ENCODE measurements at places on chromosomes 6 and 20. TPM values are rescaled to one million over a fixed set of nuclear protein-coding genes. Genes with fewer than 3 reads are reported as not detected.
A peak's percentile ranks its signal among the peaks of the same experiment; 100 is the strongest.

GRCh38 chr20:58010186-58010585 lies 218.3 kb downstream of the ANKRD60 start:
- no peak for DNase-seq

The SCRT2 gene
- not detected for polyA plus RNA-seq

DNA sequence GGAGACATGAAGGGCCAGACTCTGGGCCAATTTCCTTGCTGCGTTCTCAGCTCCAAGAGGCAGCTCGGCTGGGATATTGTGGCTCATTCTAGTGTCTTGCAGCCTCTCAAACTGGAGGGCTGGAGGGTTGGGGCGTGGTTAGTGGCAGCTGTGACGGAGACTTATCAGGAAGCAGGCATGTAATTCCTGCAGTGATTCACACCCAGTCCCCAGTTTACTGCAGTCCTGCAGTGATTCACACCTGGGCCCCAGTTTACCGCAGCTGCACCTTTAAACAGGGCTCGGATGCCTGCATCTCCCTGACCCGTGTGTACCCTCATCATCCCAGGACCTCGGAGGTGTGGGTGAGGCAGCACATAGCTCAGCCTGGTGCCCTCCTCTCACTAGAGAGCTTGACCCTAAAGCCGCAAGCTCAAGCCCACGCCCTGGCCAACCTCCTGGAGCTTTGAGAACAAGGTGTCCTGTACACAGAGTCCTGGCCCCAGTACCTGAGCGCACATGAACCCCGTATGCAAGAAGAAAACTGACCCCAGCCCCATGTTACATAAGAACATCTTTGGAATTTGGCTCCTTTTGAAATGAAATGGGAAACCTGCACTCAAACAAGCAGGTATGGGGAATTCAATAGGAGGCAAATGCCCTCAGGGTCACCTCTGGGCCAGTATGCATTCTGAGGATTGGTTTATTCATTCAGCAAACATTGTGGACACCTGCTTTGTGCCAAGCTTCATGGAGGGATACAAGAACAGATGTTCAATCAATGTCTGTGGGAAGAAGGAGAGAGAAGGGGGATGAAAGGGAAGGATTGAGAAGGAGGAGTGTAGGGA lies 55.3 kb upstream of the FAM83D start:
- DNase-seq = no peak

DNA sequence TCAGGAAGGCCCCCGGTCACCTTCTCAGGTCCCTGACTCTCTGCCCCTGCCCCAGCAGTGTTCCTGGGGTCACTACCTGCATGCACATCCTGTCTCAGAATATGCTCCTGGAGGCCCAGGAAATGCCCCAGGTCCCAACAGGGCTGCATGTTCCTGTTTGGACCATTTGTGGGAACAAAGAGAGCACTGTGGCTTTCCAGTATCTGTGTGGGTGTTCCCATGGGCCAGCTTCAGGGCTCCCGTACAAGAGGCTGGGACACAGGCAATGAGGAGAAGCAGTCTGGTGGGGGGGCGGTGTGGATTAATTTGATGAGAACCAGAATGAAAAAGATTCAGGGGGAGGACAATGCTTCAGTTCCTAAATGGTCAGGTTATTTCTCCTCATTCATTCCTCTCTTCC lies 61.5 kb upstream of the GGTLC1 start:
- no peak for DNase-seq

The AFG1L gene
- polyA plus RNA-seq = 3.2 TPM

DNA sequence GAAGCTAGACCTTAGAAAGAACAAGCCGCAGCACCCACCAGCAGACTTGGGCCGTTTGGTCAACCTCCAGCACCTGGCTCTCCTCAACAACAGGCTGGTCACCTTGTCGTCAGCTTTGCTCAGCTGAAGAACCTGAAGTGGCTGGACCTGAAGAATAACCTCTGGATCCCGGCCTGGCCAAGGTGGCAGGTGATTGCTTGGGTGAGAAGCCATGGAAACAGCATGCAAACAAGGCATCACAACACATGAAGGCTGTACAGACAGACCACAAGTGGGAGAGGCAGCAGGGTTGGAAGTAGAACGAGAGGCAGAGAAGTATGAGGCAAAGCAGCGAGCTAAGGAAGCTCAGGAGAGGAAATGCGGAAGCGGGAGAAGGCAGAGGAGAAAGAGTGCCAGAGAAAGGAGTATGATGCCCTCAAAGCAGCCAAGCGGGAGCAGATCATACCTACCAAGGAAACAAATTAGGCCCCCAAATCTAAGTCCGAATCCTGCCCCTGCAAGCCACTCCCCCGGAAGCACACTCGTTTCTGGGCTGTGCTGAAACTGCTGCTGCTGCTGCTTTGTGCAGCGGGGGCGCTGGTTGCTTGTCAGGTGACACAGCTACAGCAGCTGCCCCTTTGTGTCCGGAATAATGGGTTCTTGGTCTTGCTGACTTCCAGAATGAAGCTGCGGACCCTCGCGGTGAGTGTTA lies 121.6 kb upstream of the LGSN start:
- no peak for DNase-seq

DNA sequence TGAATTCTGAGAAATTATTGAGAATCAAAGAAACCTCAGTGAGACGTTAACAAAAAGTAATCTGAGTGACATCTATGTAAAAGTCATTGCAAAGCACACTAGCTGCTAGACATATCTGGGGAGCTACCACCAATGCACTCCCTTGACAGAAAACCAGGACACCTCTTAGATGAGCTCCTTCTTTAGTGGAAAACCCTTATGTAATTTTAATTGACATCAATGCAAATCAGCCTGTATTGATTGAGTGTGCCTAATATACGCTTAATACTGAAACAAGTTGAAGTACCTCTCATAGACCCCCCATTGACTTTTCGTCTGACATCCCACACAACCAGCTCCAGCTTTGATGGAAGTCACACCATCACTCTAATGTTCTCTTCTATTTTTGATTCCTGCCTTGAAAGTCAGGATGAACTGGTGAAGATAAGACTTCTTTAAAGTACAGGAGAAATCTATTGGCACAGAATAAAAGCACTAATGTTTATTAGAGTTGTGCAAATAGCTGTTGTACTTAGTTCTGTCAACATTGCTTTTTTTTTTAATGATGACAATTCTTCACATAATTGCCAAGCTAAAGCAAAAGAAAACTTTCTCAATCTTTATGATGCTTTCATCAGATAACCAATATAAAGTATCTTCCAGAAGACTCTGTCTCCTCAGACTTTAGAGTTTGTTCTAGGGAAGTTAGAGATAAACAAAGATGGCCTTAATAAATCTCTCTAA lies 98.0 kb upstream of the FAM8A1 start:
- no peak for DNase-seq

DNA sequence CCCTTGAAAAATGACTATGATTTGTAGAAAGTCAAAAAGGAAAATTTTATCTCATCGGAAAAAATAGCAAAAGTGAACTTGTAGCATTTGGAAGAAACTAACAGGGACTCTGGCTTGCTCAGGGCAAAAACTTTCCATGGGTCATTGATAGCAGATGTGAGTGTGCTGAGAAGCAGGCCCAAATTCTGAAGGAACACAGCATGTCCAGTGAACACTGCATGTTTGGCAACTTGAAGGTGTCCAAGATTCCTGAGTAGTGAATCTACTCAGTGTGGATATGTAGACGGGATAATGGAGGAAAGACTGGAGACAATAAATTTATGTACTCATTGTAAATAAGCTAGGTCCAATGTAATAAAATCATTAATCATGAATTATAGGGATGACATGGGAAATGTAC lies 8.2 kb downstream of the SLC17A2 start:
- no peak for DNase-seq

DNA sequence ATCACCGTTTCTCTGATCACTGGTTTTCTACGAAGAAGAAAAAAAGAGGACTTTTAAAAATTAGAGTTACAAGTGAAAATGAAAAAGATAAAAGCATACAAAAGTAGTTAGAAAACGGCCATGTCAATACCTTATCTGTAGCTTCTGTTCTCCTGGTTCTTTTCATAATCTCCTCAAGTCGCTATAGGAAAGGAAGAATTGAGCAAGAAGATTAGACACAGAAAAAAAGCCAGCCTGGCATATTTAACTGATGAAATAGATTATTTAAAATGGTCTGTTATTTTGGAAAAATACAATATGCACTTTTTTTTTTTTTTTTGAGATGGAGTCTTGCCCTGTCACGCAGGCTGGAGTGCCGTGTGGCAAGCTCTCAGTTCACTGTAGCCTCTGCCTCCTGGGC lies 70.2 kb upstream of the BCLAF1 start:
- no peak for DNase-seq

- DNase-seq = peak; percentile 54
Measured at GRCh38 chr6:36752187-36752885, 54.7 kb downstream of the RAB44 start.

The ALDH5A1 gene
- 2.5 TPM for polyA plus RNA-seq

The SIRPB1 gene
- 0.18 TPM for polyA plus RNA-seq

GRCh38 chr6:62174548-62174947 lies 111.5 kb downstream of the KHDRBS2 start:
- no peak for DNase-seq

- DNase-seq = peak; percentile 85
Measured at GRCh38 chr20:35575958-35576357, 34.1 kb downstream of the ERGIC3 start.

The CYP39A1 gene
- 5.9 TPM for polyA plus RNA-seq

DNA sequence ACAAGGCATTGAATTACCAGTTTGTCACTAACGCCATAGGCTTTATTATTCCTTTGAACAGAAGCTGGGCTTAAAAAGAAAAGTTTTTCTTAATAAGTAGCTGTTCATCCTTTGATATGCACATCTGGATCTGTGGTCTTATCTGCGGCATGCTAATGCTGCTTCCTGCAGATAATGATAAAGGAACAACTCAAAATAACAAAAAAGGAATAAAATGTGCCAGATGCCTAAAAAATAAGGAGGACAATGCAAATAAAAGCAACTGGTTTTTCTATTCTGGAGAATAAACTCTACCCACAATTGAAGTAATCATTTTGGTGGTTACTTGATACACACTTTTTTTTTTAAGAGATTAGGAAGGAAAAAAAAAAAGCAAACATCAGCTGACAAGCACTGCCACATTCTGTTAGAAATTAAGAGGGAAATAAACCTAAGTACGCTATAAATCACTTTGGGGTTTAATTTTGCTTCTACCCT lies 156.8 kb upstream of the SALL4 start:
- DNase-seq = no peak

DNA sequence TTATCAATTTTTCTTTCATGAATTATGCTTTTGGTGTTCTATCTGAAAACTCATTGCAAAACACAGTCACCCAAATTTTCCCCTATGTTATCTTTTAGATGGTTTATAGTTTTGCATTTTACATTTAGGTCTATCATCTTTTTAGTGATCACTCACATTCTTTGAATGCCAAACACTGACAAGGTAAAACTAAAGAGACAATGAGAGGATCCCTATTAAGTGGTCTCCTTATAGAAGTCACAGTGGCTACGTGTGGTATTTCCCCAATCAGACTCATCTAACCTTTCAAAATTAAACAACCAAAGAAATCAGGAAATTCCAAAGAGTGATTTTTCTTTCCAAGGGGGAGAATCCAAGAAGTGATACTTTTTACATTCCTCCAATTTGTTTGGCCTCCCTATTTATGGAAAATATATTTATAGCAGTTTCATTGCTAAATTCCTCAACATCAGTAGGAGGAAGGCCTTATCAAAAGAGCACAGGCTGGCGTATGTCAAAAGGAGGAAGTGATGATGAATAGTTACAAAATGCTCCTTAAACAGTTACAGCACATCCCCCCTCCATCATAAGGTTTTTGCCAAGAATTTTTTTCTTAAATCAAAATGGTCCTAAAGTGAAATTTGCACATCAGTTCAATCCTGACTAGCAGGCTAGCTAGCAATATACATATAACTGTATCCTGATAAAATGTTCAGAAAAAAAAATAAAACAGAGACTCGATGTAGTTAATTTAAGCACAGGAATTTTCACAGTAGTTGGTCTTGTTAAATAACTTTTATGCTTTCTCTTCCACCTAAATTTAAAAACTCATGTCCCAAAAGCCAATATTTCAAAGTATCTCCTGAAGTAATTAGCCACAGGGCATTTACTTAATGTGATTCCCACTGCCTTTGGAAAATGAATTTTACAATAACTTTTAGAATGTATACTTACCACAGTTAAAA lies 76.2 kb upstream of the IPCEF1 start:
- no peak for DNase-seq

DNA sequence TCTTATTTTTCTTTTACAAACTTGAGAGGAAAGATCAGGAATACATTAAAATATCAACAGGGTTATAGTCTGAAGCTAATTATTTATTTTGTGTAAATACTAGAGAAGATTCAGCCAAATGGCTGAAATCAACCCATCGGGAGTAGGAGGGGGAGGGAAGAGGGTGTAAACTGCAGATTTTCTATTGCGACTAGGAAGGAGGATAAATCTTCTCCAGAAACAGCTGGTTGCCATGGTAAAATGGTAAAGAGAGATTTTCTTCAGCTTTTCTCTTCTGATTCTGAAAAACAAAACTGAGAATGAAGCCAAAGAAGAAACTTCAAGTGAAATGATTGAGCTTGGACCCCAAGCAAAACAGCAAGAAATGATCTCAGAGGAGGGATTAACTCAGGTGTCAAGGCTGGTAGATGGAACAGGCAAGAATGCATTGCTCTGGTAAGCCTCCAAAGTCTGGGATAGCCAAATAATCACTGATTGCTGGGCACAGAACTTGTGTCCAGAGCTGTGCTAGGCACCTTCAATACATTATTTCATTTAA lies 193.5 kb upstream of the SPTLC3 start:
- DNase-seq = no peak

GRCh38 chr6:47631269-47631772 lies 67.1 kb upstream of the ADGRF4 start:
- DNase-seq = no peak

- peak; percentile 38 for DNase-seq
Measured at GRCh38 chr6:53615633-53616449, 49.7 kb downstream of the KLHL31 start.

The OLIG3 gene
- not detected for polyA plus RNA-seq

The TRERF1 gene
- polyA plus RNA-seq = 2.1 TPM

DNA sequence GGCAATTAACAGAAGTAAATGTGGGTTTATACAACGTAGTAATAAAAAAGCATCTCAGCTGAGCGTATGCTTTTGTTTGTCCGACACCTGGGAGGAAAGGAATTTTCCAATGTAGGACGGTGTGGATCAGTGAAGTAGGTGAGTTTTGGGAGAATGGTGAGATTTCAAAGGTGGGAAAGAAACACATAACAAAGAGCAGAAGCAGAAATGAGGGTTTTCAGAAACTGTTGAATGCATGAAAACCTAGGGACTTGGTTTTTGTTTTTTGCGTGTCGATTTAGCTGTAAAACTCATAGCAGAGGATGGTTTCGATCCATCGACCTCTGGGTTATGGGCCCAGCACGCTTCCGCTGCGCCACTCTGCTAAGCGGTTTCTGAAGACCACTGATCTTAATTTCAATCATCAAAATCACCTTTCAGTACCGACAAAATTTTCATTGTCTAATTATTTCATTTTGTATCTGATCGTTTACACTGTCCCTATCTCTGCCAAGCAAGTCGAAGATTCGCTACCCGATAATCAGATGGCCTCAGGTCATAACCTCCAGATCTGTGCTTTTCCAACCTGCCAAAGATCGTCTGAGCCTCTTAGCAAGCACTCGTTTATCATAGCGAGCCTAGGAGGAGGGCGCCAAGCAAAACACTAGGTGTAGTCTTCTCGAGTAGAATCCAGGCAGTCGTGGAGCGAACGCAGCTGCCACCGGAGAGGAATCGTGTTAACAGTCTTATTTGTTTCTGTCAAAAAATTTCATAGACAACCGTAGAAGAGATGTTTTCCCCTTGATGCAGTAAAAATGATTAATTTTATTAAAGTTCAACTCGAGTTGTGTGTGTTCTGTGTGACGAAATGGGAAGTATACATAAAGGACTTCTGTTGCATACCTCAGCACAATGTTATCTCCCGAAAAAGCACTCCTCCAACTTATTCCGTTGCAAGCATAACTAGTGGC lies 20.9 kb upstream of the POM121L2 start:
- DNase-seq = peak; percentile 26

- no peak for DNase-seq
Measured at GRCh38 chr20:50133474-50134217, 19.9 kb downstream of the PEDS1 start.

All from stomach (tissue), 19 donors.